ENCODE measurements at places on chromosomes 1 and 21. TPM values are rescaled to one million over a fixed set of nuclear protein-coding genes. Genes with fewer than 3 reads are reported as not detected.

SYNC gene
- 15.8 TPM for total RNA-seq

TMIGD3 gene
- total RNA-seq: 0.34 TPM

L1TD1 gene
- 0.30 TPM for total RNA-seq

TNNT2 gene
- total RNA-seq: not detected

CASQ2 gene
- total RNA-seq: not detected

SPRR1A gene
- total RNA-seq: not detected

OPRD1 gene
- total RNA-seq: not detected

BCL2L15 gene
- total RNA-seq: not detected

PRAMEF15 gene
- not detected for total RNA-seq

TRABD2B gene
- not detected for total RNA-seq

SRSF4 gene
- total RNA-seq: 33.0 TPM

TCHH gene
- total RNA-seq: not detected

OR2L2 gene
- not detected for total RNA-seq

MAN1C1 gene
- total RNA-seq: 1.0 TPM

OR2L8 gene
- total RNA-seq: not detected

DCST1 gene
- not detected for total RNA-seq

PCP4L1 gene
- total RNA-seq: not detected

IRF6 gene
- 0.59 TPM for total RNA-seq

PLEKHN1 gene
- 1.9 TPM for total RNA-seq

KLHDC9 gene
- total RNA-seq: 2.9 TPM

HLX gene
- 8.9 TPM for total RNA-seq

OR2T29 gene
- not detected for total RNA-seq

TFAP2E gene
- total RNA-seq: not detected

EXTL1 gene
- total RNA-seq: 0.30 TPM

HUNK gene
- 0.34 TPM for total RNA-seq

CYP2J2 gene
- 0.50 TPM for total RNA-seq

RSPO1 gene
- 0.17 TPM for total RNA-seq

PRDM16 gene
- 0.45 TPM for total RNA-seq

SELP gene
- not detected for total RNA-seq

PYHIN1 gene
- total RNA-seq: not detected

LCE2B gene
- not detected for total RNA-seq

DPT gene
- not detected for total RNA-seq

CHIT1 gene
- total RNA-seq: not detected

MIXL1 gene
- not detected for total RNA-seq

LYPD8 gene
- total RNA-seq: not detected

All from bronchus fibroblast of lung (primary cell).